ENCODE measurements at places on chromosomes 13 and 19.

DNA sequence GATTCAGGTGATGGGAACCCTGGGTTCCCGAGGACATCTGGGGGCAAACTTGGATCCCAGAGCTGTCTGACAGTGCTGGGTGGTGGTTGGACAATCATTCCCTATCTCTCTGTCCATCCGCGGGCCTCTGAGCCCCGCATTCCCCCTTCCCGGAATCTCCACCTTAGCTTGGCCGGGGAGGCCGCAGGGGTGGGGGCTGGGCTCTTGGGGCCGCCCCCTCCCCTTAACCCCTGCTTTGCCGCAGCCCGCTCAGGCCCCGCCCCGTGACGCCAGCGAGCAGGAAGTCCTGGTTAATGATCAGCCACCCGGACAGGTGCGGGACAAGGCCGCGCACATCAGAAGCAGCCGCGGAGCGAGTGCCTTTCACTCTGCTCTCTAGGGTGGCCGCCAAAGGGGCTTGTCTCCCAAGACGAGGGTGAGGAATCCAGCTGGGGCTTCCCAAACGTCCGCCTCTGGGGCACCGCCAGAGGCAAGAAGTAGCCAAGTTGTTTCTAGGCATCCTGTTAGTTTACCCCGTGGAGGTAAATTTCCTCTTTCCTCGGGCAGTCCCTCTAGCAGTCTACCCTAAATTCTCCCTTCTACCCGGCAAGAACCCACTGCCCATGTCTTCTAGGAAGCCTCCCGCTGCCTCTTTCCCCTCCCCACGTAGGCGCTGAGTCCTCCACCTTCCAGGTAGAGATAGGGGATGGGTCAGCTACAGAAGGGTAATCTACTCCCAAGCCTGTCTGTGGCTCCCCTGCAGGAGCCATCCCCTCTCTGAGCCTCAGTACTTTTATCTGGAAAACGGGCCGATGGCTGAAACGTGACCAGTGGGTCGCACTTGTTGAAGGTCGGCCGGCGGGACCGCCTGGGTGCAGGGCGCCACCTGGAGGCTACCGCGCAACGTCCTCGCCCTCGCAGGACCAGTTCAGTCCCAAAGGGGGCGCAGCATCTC lies 3.0 kb downstream of the IRF2BP1 start:
- DNase-seq = peak; percentile 87

DNA sequence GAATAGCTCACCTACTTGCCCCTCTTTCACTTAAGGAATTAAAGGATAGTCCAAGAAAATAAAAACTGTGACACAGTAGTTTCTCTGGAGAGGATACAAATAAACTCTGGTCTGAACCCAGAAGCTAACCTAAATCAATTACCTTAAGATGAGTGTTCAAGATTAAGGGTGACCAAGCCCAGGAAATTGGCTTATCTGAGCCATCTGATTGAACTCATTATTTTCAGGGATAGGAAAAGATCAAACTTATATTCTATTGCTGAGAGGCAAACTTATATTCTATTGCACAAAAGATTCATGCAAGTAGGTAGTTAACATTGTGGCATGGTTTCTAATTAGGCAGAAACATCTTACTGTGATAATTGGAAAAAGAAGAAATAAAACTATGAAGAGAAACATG lies 175.1 kb downstream of the DCLK1 start:
- no peak for DNase-seq

GRCh38 chr19:4635754-4636116 lies 3.6 kb upstream of the TNFAIP8L1 start:
- DNase-seq = no peak

DNA sequence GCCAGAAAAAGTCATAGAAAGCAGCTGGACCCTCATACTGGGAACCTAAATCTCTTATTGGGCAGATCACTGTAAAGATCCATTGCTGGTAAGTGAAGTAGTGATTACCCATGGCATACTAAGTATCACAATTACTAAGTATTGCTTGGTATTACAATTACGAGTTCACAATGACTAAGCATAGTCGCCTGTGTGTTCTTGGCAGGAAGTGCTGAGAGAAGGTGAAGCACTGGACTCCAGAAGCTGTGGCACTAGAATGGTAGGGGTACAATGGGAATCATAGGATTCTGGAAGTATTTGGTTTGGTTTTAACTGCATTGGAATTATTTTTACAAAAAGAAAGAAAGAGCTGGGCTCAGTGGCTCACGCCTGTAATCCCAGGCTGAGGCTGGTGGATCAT lies 20.3 kb downstream of the LGALS16 start:
- no peak for DNase-seq

- DNase-seq = no peak
Observed at GRCh38 chr13:94128430-94128829, 351.1 kb downstream of the DCT start.

GRCh38 chr13:108964606-108965005 lies 335.2 kb downstream of the MYO16 start:
- no peak for DNase-seq
